RKO (cell line): ENCODE measurements at places on chromosomes 12 and 14.

DNA sequence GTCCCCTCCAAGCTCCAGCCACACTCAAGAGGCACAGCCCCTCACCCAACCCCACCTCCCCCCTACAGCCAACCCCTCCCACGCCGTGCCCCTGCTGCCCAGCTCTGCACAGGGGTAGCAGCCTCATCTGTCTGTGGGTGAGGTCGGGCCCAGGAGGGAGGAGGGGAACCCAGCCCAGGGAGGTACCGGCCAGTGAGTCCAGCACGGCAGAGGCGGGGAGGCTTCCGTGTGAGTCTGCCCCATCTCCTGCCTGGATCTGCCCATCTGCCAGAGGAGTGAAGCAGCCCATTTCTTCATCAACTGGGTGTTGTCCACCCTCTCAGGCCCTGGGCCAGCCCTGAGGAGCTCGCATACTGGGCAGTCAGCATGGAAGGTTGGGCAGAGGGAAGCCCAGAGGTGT, 54.2 kb downstream of the CCNK start:
- no peak for DNase-seq

GRCh38 chr12:553216-554000, 93.7 kb downstream of the B4GALNT3 start:
- DNase-seq: no peak

GRCh38 chr12:80186727-80187217, 87.4 kb downstream of the OTOGL start:
- DNase-seq: peak; percentile 93

GRCh38 chr14:22796087-22796707, 19.0 kb downstream of the SLC7A7 start:
- DNase-seq: no peak

DNA sequence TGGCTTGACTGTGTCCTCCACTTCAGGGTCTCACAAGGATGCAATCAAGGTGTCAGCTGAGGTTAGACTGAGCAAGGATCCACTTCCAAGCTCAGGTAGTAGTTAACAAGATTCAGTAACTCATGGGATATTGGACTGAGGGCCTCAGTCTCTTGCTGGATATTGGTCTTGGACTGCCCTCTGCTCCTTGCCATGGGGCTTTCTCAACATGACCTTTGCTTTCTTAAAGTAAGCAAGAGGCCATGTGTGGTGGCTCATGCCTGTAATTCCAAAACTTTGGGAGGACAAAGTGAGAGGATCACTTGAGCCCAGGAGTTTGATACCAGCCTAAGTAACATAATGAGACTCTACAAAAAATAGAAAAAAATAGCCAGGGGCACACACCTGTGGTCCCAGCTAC, 231.3 kb upstream of the AMIGO2 start:
- no peak for DNase-seq

DNA sequence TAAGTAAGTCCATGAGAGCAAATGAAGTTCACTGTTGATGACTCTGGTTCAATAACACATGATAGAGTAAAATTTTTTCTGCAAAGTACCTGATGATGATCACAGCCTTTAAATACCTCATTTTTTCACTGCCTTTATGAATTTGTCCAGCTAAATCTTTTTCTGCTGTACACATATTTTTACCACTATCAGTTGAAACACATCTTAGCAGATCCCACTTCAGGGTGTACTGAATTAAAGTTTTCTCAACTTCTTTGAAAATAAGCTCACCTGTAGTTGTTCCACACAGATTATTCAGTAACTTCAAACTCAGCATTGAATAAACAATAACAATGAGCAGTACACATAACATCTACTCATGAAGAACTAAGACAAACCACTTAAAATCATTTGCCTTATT, 385.9 kb downstream of the NELL2 start:
- no peak for DNase-seq

- DNase-seq: peak; percentile 37
These were observed 66.4 kb upstream of the STK38L start for GRCh38 chr12:27177706-27178105.

DNA sequence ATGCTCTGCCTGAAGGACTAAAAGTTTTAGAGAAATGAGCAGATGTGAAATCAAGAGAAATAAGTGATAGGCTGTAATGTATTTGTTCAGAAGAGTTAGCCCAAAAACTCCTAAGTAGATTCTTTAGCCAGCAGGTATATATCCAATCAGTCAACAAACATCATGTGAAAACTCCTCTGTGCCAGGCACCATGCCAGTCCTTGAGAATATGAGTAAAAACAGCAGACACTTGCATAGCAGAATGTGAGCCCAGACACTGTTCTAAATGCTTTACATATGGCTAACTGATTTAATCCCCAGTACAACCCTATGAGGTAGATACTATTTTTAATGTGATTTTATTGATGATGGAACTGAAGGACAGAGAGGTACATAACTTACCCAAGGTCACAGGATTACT, 329.8 kb downstream of the PAWR start:
- no peak for DNase-seq

DNA sequence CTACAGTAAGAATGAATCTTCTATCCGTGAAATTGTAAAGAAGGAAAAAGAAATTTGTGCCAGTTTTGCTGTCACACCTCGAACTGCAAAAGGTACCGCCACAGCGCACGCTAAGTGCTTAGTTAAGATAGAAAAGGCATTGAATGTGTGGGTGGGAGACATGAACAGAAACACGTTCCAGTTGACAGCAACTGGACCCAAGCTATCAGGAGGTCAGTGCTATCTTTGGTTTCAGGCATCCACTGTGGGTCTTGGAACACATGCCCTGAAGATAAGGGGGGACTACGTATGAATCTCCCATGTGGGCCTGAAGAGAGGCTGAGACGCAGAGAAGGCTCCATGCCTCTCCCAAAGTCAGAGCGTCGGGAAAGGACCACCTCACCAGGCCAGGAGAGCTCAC, 9.8 kb downstream of the IFFO1 start:
- no peak for DNase-seq

- no peak for DNase-seq
These were observed 1.7 kb upstream of the AKAP6 start for GRCh38 chr14:32327255-32327961.

GRCh38 chr12:109994401-109995175, 1.6 kb downstream of the GIT2 start:
- DNase-seq: peak; percentile 70

GRCh38 chr12:6215120-6215807, 15.1 kb downstream of the CD9 start:
- DNase-seq: no peak

DNA sequence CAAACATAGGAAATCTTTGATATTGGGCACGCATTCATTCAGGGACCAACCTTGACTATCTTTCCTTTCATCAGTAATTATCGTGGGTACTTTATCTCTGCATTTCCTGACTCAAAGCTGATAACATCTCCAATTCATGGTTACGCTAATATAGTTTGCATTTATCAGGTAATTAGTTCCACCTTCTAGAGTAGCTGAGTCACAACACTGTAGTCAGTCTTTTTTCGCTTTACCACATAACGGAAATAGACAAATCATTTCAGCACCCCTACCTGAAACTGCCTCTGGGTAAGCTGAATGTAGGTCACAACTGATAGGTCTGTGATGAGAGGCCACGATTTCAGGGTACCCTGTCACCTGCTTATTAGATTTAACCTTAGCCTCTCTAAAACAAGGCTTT, 36.7 kb upstream of the IL22 start:
- DNase-seq: no peak

GRCh38 chr12:12985817-12986408, 14.2 kb downstream of the HEBP1 start:
- DNase-seq: peak; percentile 48

- no peak for DNase-seq
These were observed 9.1 kb upstream of the GLT1D1 start for GRCh38 chr12:128844031-128844635.

- DNase-seq: no peak
These were observed 292.9 kb upstream of the GRIP1 start for GRCh38 chr12:66971816-66972215.

GRCh38 chr12:111686574-111687105, 787 bp downstream of the ACAD10 start:
- peak; percentile 46 for DNase-seq

DNA sequence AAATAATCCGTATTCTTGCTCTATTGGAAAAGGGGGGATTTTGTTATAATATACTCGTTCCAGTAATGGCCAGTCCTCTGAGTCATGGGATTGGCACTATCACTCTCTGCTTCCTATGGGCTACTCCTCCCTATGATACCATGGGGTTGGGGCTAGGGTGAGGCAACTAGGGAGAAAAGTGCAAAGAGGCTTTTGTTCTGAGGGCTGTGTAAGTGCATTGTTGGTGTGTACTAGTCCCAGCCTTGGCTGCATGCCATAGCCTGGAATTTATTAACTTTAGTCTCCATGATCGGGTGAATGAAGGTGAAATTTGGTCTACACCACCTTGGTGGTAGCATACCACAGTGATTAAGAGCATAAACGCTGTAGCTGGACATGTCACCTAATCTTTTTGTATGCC, 247.6 kb downstream of the RPAP3 start:
- DNase-seq: no peak

- no peak for DNase-seq
These were observed 5.6 kb downstream of the MYH6 start for GRCh38 chr14:23402296-23403138.

GRCh38 chr14:103846543-103847450, 578 bp downstream of the PPP1R13B start:
- peak; percentile 41 for DNase-seq

DNA sequence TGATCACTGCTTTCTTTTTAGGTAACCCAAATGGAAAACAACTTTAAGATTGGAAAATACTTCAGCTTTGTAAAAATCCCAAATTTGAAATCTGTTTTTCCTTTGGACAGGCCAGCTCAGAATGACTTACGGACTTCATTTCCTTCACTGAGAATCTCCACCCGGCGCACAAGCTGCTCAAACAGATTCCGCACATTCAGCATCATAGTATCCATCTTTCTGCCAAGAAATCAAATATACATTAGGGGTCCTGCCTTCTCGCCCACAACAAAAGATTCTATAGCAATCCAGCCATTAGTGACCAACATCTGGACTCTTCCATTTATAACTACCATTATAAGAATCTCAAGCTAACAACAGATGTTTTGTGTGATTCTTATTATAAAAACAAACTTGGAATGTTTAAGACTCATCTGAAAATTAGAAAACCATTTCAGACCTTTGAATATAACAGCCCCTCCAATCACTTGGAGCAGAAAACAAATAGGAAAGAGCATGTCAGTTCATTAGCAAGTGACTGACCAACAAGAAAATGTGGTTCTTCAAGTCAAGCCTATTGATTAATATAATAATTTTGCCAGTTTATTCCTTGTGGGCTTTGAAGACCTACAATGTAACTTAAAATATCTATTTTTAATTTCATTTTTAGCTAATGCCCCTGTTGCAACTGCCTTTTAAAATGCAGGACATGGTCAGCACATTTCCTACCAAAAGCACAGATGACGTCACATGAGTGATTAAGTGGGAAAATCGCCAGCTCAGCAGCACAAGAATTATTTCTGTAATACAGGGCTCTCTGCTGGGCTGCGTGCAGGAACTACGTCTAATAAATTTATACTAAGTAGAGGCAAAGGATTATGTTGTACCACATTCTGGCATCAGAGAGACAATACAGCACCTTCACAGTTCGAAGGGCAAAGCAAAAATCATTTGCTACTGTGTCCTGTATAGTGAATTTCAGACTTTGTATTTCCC, 8.5 kb downstream of the RACGAP1 start:
- DNase-seq: peak; percentile 47

DNA sequence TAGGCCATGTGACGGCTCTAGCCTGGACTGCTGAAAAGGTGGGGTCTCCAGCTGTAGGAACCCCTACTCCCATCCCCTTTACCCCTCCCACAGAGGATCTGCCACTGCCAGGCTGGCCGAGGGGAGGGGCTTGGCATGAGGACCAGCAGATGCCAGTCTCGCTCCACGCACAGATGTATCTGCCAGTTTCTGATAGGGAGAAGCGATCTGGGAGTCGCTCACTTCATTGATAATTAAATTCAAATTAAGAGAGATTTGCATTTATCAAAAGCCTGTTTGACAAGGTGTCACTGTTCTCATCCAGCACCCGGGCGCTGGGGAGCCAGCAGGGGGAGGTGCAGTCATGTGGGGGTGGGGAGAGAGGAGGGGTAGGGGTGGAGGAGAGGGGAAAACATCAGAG, 217.6 kb upstream of the MYL2 start:
- DNase-seq: no peak

DNA sequence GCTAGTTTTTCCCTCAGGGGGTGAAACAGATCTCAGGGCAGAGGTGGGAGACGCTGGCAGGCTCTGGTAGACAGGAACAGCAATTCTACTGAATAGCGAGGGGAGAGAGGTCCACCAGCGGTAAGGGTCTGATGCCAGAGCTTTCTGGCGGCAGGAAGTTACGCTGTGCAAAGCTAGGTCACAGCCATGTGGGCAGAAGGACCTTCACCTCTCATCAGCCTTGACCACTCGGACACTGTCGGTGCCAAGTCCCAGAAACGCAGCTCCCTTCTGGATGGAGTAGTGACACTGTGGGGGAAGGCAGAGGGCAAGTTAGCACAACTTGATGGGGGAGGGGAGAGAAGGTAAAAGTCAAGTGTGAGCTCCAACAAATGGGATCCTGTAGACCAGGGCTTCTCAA, 10.3 kb upstream of the ZNF740 start:
- no peak for DNase-seq

DNA sequence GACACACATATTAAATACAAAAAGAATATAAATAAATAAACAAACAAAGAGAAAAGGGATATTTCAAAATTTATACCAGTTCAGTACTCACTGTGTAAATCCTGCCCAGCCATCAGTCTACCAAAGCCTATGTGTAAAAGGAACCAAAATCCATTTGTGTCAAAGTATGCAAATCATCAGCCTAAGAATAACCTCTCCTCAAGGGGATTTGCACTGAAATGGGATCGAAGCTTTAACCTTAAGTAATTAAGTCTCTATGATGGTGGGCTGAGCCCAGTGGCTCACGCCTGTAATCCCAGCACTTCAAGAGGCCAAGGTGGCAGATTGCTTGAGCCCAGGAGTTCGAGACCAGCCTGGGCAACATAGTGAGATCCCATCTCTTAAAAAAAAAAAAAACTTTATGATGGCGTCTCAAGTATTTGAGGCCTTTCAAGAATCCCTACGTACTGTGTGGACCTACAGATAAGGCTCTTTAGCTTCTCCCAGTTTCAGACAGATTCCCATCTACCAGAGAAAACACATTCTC, 57.8 kb upstream of the METAP2 start:
- no peak for DNase-seq

- no peak for DNase-seq
These were observed 442 bp downstream of the ERG28 start for GRCh38 chr14:75660238-75660629.

- DNase-seq: no peak
These were observed 196.8 kb downstream of the PPM1H start for GRCh38 chr12:62738105-62738504.

DNA sequence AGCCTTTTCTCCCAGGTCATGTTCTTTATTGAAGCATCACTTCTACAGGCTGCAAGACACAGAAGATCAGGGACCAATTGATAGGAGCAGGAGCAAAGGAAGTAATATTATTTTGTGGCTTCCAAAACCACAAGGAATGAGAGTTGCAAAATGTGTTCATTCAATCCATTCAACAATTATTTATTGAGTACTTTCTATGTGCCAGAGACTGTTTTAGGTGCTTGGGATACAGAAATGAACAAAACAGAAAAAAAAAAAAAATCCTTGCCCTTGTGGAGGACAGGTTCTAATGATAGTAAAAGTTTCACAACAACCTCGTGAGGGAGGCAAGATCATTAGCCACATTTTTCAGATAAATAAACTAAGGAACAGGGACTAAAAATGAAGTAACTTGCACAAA, 20.1 kb upstream of the DACT1 start:
- DNase-seq: no peak

- peak; percentile 55 for DNase-seq
These were observed 80.5 kb upstream of the PCED1B start for GRCh38 chr12:46998811-46999368.

- no peak for DNase-seq
These were observed 107.0 kb upstream of the PTHLH start for GRCh38 chr12:28079539-28079938.
